ENCODE measurements at places on chromosomes 6 and 20.

DNA sequence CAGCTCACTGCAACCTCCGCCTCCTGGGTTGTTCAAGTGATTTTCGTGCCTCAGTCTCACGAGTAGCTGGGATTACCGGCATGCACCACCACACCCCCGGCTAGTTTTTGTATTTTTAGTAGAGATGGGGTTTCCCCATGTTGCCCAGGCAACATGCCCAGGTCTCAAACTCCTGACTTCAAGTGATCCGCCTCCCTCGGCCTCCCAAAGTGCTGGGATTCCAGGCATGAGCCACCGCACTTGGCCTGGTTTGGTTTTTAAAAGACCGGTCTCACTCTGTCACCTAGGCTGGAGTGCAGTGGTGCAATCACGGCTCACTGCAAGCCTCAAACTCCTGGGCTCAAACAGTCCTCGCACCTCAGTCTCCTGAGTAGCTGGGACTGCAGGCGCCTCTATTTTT, 40.1 kb downstream of the VSTM2L start:
- DNase-seq, result no peak

DNA sequence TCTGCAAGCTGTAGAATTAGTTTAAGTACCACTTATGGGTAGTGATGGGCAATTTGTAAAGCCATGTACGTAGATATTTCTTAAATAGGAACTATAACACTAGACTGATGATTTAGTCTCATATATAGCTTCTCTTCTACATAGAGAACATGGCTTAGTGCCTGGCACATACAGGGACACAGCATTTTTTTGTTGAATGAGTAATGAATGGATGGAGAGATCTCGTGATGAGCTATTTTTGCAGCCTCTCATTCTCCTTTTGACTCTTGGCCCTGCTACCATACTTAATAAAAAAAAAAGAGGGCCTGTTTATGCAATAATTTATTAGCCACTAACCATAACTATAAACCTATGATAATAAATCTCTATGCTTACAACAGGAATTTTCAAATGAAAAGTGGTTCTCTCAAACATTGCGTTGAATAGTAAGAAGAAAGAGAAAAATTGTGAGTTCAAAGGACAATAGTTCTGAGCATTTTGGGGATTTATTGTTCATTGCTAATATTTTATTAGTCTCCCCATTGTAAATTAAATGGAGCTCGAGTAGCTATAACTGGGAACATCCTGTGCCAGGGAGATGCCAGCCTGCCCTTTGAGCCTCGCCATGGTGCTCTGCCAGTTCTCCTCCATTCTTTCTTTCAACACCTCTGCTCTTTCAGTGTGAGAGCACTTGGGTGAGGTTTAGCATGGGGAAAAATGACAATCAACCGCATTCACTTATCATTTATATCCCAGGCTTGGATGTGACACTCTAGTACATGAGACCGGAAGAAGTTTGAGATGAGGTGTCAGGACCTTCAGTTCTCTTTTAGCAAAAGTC, 14.7 kb upstream of the RCAN2 start:
- DNase-seq, result no peak

GRCh38 chr6:15491255-15491985, 171.4 kb downstream of the DTNBP1 start:
- peak; percentile 35 for DNase-seq

GRCh38 chr6:88958842-88959241, 4.6 kb downstream of the RNGTT start:
- no peak for DNase-seq

DNA sequence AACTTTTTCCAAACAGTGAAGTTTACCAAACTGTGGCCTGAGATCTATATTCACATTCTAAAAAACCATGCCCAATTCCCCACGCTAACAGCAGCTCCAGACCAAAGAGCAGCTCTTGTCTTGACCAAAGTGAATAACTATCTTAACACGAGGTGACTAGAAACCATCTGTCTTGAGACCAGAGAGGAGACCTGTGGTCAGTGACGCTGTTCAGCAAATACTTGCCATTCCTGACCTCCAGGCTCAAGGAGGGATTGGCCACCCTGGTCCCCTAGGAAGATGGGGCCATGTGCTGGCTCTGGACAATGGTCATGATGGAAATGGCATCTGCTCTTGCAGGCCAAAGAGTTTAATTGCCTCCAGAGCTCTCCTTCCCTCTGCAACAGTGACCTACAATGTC, 104.4 kb upstream of the CD93 start:
- no peak for DNase-seq

GRCh38 chr20:33883164-33883563, 72.0 kb downstream of the CHMP4B start:
- DNase-seq, result no peak

DNA sequence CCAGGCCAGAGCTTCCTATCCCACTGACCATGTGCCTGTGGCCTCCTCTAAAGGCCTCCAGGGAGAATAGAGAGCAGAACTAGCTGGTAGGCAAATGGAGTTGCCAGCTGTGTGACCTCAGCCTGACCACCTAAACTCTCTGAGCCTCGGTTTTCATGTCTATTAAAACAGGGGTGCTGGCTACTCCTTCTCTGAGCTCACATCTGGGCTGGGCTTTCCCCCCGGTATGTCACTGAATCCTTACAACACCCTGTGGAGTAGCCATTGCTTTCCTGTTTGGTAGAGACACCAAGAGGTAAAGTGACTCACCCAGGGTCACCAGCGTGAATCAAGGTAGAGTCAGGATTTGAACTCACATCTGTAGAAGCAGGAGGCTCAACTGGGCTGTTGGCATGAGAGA, 132.1 kb downstream of the JPH2 start:
- DNase-seq, result no peak

GRCh38 chr6:43489277-43490072, 12.1 kb downstream of the TJAP1 start:
- DNase-seq, result no peak

GRCh38 chr20:45937765-45938164, 3.3 kb downstream of the PCIF1 start:
- no peak for DNase-seq

DNA sequence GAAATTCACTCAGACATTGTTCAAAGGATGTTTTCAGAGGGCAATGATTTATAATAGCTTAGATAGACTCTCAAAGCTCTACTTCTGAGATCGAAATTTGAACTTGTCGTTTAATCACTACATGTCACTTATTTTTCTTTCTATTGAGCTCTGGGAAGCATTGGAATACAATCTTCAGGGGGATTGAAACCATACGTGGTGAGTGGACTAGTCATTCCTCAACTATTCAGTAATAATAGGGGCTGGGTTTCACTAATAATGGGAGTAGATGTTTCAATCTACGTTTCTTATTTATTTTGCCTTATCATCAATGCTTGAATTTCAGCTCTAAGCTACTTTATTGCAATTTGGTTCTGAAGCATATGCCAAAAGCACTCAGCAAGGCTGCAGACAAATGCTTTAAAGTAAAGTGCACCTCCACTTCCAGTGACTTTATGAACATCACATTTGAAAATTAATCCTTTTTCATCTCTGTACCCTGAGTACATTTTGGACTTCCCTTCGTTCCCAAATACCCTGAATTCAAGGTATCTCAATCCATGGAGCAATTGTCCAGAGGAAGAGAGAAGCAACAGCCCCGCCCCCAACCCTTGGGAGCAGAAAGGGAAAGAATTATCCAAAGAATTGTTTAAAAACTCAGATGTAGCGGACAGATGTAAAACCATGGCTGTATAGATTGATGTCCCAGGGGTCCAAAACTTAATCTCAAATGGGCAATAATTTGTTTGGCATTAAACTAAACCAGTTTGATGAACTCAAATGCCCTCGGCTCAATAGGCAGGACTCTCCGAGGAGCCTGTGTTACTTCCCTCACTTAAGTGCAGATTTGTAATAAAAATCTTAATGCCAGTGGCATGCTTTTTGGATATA, 68.1 kb downstream of the HFE start:
- no peak for DNase-seq

Data from activated B cell treated with CpG ODN at 0.5 μM for 24 hours (primary cell).